ENCODE measurements at places on chromosomes 11 and 22.

DNA sequence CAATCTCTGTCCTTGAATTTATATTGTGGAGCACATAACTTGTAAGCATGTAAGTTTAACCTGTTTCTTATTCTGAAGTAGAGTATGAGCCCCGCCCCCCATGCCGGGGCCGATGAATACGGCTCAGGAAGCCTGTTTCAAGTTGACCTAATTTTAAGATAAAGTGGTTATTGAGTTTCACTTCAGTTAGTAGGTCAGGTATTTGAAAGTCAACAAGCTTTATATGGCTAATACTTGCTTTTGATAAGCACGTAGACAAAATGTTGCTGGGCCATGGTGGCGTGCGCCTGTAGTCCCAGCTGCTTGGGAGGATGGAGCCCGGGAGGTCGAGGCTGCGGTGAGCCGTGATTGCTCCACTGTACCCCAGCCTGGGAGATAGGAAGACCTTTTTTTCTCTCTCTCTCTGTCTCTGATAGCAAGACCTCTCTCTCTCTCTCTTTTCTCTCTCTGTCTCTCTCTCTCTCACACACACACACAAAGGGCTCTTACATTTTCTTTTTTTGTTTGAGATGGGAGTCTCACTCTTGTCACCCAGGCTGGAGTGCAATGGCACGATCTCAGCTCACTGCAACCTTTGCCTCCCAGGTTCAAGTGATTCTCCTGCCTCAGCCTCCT is 14.4 kb downstream of the YWHAH start:
- DNase-seq: no peak

- DNase-seq: no peak
Observed at GRCh38 chr22:31367426-31367825, 21.3 kb upstream of the PATZ1 start.

- no peak for DNase-seq
Observed at GRCh38 chr11:36540998-36541397, 26.8 kb upstream of the RAG1 start.

- no peak for DNase-seq
Observed at GRCh38 chr11:112795142-112795815, 165.9 kb upstream of the NCAM1 start.

GRCh38 chr22:32905400-32905799 is 103.9 kb downstream of the TIMP3 start:
- DNase-seq: no peak

Data from stimulated activated CD4-positive, alpha-beta T cell treated with anti-CD3 and anti-CD28 coated beads, Interleukin-1b, Interleukin-23, amount 100 ng/mL, for 1 hour (primary cell).